Caki2 (cell line): ENCODE measurements at places on chromosomes 6 and 20. TPM values are rescaled to one million over a fixed set of nuclear protein-coding genes. Genes with fewer than 3 reads are reported as not detected.

DNA sequence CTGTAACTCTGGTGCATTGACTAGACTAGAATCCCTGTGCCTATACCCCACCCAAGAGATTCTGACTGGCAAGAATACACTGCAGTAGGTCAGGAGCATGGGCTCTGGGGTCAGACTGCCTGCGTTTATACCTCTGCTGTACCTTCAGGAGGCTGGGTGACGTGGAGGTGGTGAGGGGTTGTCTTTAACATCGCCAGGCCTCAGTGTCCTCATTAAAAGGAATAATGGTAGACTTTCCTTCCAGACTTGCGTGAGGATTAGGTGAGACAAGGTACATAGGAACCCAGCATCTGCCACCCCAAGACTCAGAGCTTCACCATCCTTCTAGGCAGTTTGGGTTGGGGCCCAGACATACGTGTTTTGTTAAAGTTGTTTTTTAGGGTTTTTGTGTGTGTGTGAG, 44.3 kb downstream of the TM9SF4 start:
- DNase-seq: no peak

- DNase-seq: no peak
These were observed 25.2 kb upstream of the SCML4 start for GRCh38 chr6:107849325-107849724.

- DNase-seq: no peak
These were observed 71.2 kb upstream of the ZMYND8 start for GRCh38 chr20:47427746-47428145.

- no peak for DNase-seq
These were observed 114.5 kb downstream of the FAM120B start for GRCh38 chr6:170420791-170421776.

DNA sequence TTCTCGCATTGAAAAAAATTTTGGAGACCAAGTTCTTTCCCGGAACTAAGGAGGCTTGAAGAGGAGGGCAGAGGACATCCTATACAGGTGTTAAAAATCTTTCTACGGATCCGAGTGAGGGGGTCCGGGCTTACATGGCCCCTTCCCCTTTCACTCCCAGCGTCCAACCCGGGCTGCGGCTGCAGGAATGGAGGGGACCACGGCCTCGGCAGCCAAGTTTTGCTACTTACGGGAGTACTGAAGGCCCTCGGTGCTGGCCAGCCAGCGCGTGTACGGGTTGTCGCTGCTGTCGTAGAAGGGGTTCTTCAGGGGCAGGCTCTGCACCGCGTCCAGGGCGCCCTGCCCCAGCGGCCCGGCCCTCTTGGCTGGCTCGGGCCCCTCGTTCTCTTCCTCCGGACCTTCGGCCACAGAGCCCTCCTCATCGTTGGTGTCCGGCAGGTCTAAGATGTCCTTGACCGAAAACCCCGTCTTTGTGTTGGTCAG, 642 bp downstream of the NKX2-2 start:
- no peak for DNase-seq

GRCh38 chr6:150238846-150239407, 96.1 kb downstream of the PPP1R14C start:
- DNase-seq: no peak

GRCh38 chr6:119444642-119445557, 95.3 kb upstream of the MAN1A1 start:
- no peak for DNase-seq

DNA sequence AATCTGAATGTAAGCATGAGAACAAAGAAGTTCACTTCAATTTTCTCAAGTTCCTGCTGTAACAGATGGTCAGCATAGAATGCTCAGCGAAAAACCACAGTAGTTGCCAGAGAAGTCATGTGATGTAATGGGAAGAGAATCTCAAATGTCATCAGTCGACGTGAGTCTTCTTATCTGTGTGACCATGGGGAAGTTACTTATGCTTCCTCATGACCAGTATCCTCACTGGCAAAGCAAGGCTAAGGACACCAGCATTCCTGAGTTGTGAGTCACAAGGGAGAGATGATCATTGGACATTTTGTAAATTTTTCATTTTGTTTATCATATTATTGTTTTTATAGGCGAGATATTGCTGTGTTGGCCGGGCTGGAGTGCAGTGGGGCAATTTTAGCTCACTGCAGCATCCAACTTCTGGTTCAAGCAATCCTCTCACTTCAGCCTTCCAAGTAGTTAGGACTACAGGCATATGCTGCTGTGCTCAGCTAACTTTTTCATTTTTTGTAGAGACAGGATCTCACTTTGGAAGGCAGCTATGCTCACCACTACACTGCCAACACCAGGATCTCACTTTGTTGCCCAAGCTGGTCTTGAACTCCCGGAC, 21.9 kb downstream of the SGK1 start:
- DNase-seq: peak; percentile 92

GRCh38 chr6:148720897-148721296, 25.9 kb upstream of the UST start:
- no peak for DNase-seq

- DNase-seq: no peak
These were observed 199.4 kb downstream of the WDR27 start for GRCh38 chr6:169502445-169502844.

- DNase-seq: peak; percentile 22
These were observed 156.8 kb downstream of the DNAH8 start for GRCh38 chr6:38871741-38872568.

Gene SLC17A3
- 1.5 and 29.5 TPM in 2 replicates for total RNA-seq

Gene C20orf141
- not detected in 2 replicates for total RNA-seq

Gene ETV7
- not detected in 2 replicates for total RNA-seq

Gene COL21A1
- total RNA-seq: not detected in 2 replicates

Gene SEMG1
- not detected in 2 replicates for total RNA-seq

Gene TP53TG5
- not detected in 2 replicates for total RNA-seq
